ENCODE measurements at places on chromosomes 3 and 15. TPM values are rescaled to one million over a fixed set of nuclear protein-coding genes. Genes with fewer than 3 reads are reported as not detected.

The NANOGP8 gene
- not detected for total RNA-seq

The SYNPR gene
- total RNA-seq = not detected

The CKMT1A gene
- total RNA-seq = 89.3 TPM

The SI gene
- not detected for total RNA-seq

The RGMA gene
- total RNA-seq = 0.55 TPM

The CFAP91 gene
- not detected for total RNA-seq

The NSUN3 gene
- 4.9 TPM for total RNA-seq

The CCDC39 gene
- total RNA-seq = not detected

The GABPB1 gene
- total RNA-seq = 23.3 TPM
